NCI-H1105 (cell line): ENCODE measurements at places on chromosomes 16 and 17.
A peak's percentile ranks its signal among the peaks of the same experiment; 100 is the strongest.

GRCh38 chr17:5598457-5598856, 14.1 kb upstream of the NLRP1 start:
- DNase-seq = peak; percentile 49

- DNase-seq = peak; percentile 16
Measured at GRCh38 chr17:7238420-7239090, 702 bp downstream of the PHF23 start.

GRCh38 chr17:11278186-11278991, 37.4 kb downstream of the SHISA6 start:
- DNase-seq = no peak

GRCh38 chr17:44628243-44629188, 27.8 kb upstream of the MEIOC start:
- DNase-seq = no peak

- no peak for DNase-seq
Measured at GRCh38 chr16:29926711-29927052, 656 bp upstream of the KCTD13 start.

- no peak for DNase-seq
Measured at GRCh38 chr17:68606451-68607307, 5.5 kb upstream of the FAM20A start.

- DNase-seq = no peak
Measured at GRCh38 chr17:74839990-74840852, 19.5 kb downstream of the GRIN2C start.

DNA sequence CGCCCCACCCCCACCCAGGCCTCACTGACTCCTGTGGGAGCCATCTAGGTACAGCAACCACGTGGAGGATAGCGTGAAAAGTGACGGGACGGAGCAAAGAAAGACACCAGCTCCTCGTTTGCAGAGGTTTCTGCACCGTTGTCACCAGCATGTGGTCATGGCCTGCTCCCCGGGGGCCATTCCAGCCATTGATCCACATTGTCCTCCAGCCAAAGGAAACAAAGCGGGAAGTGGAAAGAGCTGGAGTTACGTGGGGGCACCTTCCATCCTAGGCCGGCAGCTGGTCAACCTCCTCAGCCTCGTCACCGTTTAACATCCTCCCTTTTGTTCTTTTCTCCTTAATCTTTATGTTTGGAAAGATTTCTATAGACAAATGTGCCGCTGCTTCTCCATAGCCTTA, 153.7 kb downstream of the RPTOR start:
- DNase-seq = no peak

DNA sequence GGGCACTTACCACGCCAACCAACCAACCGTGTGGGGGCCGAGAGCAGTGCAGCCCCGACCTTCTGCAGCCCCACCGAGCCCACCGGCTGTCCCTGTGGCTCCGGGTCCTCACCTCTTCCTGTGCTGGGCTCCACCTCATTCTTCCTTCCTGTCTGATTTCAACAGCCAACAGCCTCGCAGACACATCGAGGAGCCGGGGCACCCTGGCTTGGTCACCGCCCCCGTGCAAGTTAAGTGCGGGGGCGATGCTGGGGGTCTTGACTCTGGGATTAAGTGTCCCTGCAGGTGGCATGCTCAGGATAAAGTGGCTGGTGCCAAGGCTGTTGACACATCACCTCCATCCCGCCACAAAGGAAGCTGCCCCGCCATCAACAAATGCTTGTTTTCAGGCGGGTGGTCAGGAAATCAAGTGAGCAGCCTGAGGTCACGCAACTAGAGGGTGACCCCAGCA, at the start of gene NLRC3:
NLRC3 (minus strand) TSS at position 102 of the 451 bp plus-strand sequence. CDS start 12,367 bp downstream, outside the sequence.
- DNase-seq = no peak

DNA sequence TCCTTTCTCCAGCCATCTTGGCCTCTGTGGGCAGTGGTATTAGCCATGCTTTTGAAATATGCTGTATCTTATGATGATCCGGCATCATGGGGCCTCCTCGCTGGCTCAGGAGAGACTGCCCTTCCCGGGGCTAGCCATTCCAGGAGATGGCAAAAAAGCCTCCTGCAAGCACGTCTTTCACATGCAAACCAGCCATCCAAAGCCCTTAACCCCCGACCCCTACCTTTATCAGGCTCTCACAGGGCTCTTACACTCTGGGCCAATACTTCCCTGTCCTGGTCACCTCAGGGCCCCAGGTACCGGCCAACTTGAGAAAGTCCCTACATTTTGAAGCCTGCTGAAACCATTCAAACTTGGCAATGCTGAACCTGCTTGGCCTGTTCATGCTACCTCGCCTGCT, 36.4 kb downstream of the MYH13 start:
- no peak for DNase-seq

GRCh38 chr16:56980792-56981724, 8.3 kb upstream of the NLRC5 start:
- no peak for DNase-seq

GRCh38 chr16:73064212-73064993, 16.5 kb upstream of the ZFHX3 start:
- DNase-seq = no peak

- no peak for DNase-seq
Measured at GRCh38 chr17:28975646-28976045, 24.3 kb upstream of the PHF12 start.

DNA sequence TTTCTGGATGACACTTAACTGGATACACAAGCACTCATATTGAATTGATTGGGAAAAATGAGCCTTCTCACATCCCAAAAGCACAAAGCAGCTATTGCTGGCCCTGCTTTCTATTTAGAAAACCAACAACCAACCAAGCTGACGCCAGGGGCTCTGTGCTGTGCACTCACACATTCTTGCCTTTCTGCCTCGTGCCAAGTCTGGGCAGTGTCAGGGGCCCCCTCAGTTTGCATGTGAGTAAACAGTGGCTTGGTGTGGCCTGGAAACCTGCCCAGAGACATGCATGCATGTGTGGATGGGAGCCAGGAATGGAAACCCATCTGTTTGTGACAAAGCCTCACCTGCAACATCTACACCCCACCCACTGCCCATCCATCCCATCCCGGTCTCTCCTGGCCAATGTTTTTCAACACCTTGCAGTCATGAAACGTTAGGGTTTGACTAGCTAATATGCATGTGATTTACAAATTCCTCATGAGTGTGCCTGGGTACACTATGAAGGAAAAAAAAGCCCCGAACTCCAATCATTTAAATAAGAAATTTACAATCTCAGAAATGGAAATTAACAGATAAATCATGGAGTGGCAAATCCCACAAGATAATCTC, 20.4 kb downstream of the MIEF2 start:
- DNase-seq = peak; percentile 92
